ENCODE measurements at places on chromosomes 7 and 10. TPM values are rescaled to one million over a fixed set of nuclear protein-coding genes. Genes with fewer than 3 reads are reported as not detected.

Gene ATP6V1F
- total RNA-seq = 91.9 TPM

Gene AFAP1L2
- total RNA-seq = not detected

Gene GIMAP5
- not detected for total RNA-seq

Gene PRSS37
- total RNA-seq = not detected

Gene SFTPA2
- total RNA-seq = not detected

Gene NKX1-2
- not detected for total RNA-seq

Gene PNLIPRP1
- total RNA-seq = not detected

GRCh38 chr7:92783260-92784201, 52.8 kb downstream of the CDK6 start:
- peak; percentile 35 for DNase-seq

DNA sequence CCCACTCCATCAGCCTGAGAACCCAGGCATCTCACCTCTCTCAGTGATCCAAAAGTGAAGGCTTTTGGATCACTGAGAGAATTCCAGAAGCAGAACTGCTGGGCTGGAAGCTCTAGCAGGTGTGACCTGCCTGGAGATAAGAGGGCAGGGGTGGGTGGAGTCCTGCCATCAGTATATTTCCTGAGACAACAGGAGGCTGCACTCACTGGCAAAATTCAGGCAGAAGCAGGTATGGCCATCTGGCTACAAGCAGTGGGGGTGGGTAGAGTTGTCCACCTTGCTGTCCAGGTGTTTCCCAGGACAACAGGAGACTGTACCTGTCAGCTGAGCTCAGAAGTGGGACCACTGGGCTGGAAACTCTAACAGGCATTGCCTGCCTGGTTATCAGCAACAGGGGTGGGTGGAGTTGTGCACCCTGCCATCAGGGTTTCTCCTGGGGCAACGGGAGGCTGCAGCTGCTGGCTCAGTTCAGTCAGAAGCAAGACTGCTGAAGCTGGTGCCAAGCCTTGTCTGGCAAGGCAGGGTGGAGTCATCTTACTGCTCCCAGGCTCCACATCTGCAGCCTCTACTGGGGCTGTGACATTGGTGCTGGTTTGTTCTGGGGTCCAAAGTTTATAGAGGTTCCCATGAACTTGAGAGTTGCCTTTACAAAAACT, 47.2 kb upstream of the SFTPD start:
- no peak for DNase-seq

GRCh38 chr7:150787321-150788281, 12.6 kb downstream of the TMEM176B start:
- DNase-seq = no peak

DNA sequence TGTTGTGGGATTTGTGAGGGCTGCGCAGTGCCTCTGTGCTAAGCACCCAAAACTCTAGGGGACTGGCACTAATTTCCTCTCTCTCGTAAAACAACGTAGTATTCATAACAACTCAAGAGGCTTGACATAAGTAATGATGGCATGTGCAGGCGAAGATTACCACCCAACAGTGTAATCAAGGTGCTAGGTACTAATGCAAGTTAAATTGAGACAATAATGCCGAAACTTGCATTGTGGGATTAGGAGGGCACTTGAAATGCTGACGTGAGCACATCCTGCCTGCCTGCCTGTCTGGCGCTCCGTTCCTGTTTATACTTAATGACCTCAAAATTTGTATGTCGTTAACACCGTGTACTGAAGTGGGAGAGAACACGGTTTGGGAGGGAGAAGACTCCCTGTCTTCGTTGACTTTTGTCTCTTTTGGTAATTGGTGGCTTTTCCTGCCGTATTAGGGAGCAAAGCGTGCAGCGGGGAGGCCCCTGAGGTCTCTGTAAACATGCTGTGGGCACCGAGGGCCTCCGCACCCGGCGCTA, 139.0 kb downstream of the MGMT start:
- no peak for DNase-seq

GRCh38 chr10:79250259-79250658, 97.0 kb upstream of the PPIF start:
- DNase-seq = no peak

DNA sequence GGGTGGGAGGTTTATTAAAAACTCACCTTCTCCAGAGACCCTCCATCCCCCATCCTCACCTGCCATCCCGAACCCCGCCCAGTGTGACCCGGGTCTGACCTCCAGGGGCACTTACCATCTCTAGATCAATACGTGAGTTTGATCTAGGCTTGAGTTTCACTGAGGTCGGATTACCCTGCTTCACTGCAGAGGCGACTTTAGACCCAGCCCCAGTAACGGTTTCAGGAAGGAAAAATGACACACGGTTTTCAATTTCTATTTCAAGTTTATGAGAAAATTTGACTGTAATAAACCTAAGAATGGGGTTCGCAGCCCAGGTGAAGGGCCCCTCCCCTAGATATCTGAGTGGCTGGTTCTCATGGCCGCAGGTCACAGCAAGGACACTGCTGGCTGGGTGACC, 33.1 kb downstream of the RCC1L start:
- peak; percentile 18 for DNase-seq

GRCh38 chr7:140342727-140343514, 55.4 kb downstream of the SLC37A3 start:
- DNase-seq = peak; percentile 14

DNA sequence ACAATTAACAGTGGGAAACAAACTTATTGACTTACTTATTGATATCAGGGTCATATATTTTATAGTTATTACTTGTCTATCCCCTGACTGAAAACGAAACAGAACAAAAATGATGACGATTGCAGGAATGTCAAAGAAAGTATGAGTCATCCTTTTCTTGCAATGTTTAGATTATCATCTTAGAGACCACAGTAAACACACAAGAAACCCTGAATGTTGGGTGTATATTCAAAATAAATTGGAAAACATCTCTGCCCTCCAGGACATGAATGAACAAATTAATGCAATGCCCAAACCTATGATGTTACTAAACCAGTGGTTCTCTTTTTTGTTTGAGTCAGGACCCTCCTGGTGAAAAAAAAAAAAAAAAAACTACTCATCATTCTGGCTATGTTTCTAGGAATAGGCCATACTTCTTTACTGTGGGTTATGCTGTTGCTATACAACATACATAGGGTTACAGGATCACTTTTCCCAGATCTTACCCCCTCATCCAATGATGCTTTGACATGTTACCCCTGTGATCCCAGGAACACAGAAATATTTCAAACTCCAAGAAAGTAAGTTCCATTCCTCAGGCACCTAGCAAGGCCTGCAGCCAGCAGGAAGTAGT, 623.4 kb upstream of the IGFBP3 start:
- no peak for DNase-seq

DNA sequence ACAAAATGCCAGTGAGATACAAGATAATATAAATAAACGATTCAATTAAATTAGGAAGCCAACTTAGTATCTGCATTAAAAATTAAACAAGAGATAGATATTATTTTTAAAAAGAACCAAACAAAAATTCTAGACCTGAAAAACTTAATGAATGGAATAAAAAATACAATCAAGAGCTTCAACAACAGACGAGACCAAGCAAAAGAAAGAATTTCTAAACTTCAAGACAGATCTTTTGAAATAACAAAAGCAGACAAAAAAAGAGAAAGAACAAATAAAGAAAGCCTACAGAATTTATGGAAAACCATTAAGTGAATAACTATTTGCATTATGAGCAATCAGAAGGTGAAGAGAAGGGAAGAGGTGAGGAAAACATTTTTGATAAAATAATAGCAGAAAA, 555.2 kb downstream of the GRID1 start:
- no peak for DNase-seq
